Suprapubic skin (tissue), 4 donors: ENCODE measurements at places on chromosomes 12 and 14. TPM values are rescaled to one million over a fixed set of nuclear protein-coding genes. Genes with fewer than 3 reads are reported as not detected.

- H3K4me3 ChIP-seq, result no peak overlapping the region
- no peak for DNase-seq
- H3K36me3 ChIP-seq, result no peaks in the 10 kb centered on the region
- no peak overlapping the region for H3K27ac ChIP-seq
These were observed 125.3 kb upstream of the PWP1 start for GRCh38 chr12:107560165-107560898.

- no peak overlapping the region for H3K27ac ChIP-seq
- H3K36me3 ChIP-seq, result no peaks in the 10 kb centered on the region
- H3K27me3 ChIP-seq, result no peaks in the 10 kb centered on the region
- no peaks in the 10 kb centered on the region for H3K4me1 ChIP-seq
These were observed 18.5 kb downstream of the GALNT4 start for GRCh38 chr12:89506050-89506449.

- H3K27ac ChIP-seq, result no peak overlapping the region
- H3K36me3 ChIP-seq, result no peaks in the 10 kb centered on the region
- DNase-seq, result no peak
- no peak overlapping the region for H3K4me3 ChIP-seq
These were observed 216.1 kb downstream of the SLC38A4 start for GRCh38 chr12:46609674-46610073.

DNA sequence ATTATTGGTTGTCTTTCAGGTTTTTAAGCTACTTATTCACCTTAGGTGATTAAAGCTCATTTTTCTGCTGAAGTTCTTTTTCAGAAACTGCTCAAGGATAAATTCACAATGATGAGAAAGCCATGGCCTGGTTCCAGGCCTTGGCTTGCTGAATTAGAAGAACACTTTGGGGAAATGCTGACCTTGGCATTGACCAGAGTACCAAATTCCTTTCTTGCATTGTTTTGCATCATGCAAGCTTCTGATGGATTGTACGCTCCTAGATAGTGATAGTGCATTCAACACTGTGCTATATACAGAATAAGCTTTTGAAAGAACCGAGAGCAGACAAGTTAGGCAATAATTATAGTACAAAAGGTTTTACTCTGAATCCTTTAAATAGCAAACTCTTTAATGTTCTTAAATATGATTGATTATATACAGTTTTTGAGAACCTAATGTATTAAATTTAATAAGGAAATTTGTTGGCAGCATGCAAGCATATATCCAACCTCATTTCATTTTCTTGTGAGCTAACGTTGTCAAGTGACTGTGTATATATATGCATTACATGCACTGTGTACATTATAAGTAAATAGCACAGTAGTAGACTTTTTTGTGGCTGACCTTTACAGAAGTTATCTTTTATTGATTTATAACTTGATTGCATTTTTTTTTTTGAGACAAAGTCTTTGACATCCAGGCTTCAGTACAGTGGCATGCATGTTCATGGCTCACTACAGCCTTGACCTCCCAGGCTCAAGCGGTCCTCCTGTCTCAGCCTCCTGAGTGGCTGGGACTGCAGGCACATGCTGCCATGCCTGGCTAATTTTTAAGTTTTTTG lies 99.2 kb downstream of the DIP2B start:
- DNase-seq, result no peak
- H3K27ac ChIP-seq, result no peak overlapping the region
- no peaks in the 10 kb centered on the region for H3K36me3 ChIP-seq
- H3K4me3 ChIP-seq, result no peak overlapping the region
- no peaks in the 10 kb centered on the region for H3K27me3 ChIP-seq
- H3K4me1 ChIP-seq, result peaks cover 10% of the 10 kb centered on the region

DNA sequence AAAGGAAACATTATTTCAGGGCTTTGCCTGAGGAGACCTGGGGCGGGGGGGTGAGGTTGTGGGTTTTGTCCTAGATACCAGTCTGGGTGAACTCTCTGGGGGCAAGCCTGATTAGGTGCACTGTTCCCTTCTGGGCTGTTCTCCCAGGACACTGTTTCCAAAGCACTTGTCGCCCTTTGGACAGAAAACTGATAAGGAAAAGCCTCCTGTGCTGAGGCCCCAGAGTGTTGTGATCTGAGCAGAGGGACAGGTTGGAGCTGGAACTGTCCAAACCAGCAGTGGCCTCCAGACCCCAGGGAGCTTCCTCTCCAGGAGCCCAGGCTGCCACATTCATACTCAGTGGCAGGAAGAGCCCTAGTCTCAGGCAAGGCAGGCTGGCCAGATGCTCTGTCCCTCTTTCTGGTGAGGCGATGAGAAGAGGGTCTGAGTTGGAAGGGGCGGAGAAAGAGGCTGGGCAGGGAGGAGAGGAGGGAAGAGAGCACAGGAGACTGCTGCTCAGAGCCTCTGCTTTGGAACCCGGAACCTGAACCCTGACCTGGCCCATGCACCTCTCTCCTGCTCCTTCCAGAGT lies 1.9 kb downstream of the GALNT16 start:
- peaks cover 32% of the 10 kb centered on the region for H3K4me1 ChIP-seq
- peak overlapping the region; percentile 71 for H3K4me3 ChIP-seq
- H3K36me3 ChIP-seq, result no peaks in the 10 kb centered on the region
- H3K27me3 ChIP-seq, result peaks cover 62% of the 10 kb centered on the region
- peak overlapping the region; percentile 63 for H3K27ac ChIP-seq
- peak; percentile 74 for DNase-seq

DNA sequence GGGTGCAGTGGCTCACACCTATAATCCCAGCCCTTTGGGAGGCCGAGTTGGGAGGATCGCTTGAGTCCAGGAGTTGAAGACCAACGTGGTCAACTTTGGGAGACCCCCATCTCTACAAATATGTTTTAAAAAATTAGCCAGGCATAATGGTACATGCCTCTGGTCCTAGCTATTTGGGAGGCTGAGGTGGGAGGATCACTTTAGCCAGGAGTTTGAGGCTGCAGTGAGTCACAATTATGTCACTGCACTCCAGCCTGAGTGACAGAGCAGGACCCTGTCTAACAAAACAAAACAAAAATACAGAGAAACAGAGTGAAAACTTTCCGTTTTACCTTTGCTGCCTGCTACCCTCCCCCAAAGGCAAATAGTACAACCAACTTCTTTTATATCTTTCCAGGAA lies 60.2 kb downstream of the SRGAP1 start:
- H3K27me3 ChIP-seq, result no peaks in the 10 kb centered on the region
- H3K4me1 ChIP-seq, result no peaks in the 10 kb centered on the region
- H3K27ac ChIP-seq, result no peak overlapping the region

TAS2R13 gene
- total RNA-seq, result 2.6 TPM

TPH2 gene
- not detected for total RNA-seq

GRCh38 chr14:32826404-32827082 lies 112.1 kb upstream of the NPAS3 start:
- no peaks in the 10 kb centered on the region for H3K4me1 ChIP-seq
- no peak for DNase-seq
- H3K27me3 ChIP-seq, result no peaks in the 10 kb centered on the region

GRCh38 chr12:25677232-25677937 lies 124.3 kb upstream of the LMNTD1 start:
- H3K4me3 ChIP-seq, result no peak overlapping the region
- H3K36me3 ChIP-seq, result no peaks in the 10 kb centered on the region
- H3K4me1 ChIP-seq, result no peaks in the 10 kb centered on the region
- DNase-seq, result no peak
- H3K27me3 ChIP-seq, result no peaks in the 10 kb centered on the region

DNA sequence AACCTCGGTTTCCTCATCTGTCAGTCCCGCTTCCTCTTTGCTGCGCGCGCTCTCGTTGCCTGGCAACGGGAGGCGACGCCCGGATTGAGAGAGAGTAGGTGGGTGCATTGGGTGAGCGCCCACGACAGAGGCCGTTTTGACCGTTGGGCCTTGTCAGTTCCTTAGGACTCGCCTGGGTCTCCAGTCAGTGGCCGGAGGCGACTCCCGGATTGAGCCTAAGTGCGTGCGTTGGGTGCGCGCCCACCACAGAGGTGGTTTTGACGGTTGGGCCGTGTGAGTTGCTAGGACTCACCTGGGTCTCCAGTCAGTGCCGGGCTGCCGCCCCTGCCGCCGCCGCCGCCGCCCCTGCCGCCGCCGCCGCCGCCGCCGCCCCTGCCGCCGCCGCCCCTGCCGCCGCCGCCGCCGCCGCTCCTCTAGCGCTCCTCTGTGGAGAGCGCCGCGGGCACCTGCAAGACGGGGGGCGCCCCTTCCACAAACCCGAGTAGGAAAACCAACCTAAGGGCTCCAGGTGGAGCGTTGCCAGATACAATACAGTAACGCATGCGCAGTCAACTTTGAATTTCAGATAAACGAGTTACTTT lies 37.2 kb downstream of the APOBEC1 start:
- no peaks in the 10 kb centered on the region for H3K4me1 ChIP-seq
- DNase-seq, result no peak
- H3K36me3 ChIP-seq, result no peaks in the 10 kb centered on the region
- no peak overlapping the region for H3K27ac ChIP-seq
- H3K4me3 ChIP-seq, result no peak overlapping the region

KLHL42 gene
- 30.3 TPM for total RNA-seq

DNA sequence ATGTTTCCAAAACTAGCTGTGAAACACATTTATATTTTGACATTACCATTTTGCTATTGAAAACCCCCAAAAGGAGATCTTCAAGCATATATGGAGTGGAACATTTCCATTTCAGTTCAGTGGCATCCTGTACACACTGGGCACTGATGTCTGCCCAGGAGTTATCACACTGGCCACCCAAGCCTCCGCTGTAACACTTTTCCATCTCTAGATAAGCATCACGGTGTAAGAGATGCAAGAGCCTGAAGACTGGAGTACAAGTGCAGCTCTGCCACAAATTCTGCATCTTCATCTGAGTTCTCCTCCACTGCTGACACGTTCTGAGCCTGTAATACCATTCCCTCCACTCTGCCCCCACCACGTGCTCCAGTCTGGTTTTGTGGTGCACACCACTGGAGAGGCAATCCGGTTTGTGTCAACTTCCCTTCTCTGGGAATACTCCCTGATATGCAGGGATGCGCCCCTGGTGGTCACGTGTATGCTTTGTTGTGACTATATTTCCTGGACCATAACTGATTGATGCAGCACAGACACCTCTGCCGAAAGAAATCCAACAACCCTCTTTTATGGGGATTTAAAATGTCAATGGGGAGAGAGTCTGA lies 12.7 kb downstream of the SPTLC2 start:
- no peaks in the 10 kb centered on the region for H3K27me3 ChIP-seq
- no peaks in the 10 kb centered on the region for H3K36me3 ChIP-seq
- no peak for DNase-seq

CEBPE gene
- not detected for total RNA-seq

GRCh38 chr14:77065851-77066577 lies 32.0 kb upstream of the CIPC start:
- H3K27ac ChIP-seq, result no peak overlapping the region
- no peak for DNase-seq
- H3K4me1 ChIP-seq, result peaks cover 54% of the 10 kb centered on the region

GRCh38 chr12:56324206-56324605 lies 8.4 kb upstream of the CNPY2 start:
- H3K36me3 ChIP-seq, result peaks cover 85% of the 10 kb centered on the region
- no peak for DNase-seq
- H3K4me3 ChIP-seq, result no peak overlapping the region
- no peaks in the 10 kb centered on the region for H3K27me3 ChIP-seq
- no peaks in the 10 kb centered on the region for H3K4me1 ChIP-seq

GRCh38 chr14:60106339-60106738 lies 14.6 kb downstream of the PCNX4 start:
- H3K36me3 ChIP-seq, result peaks cover 5% of the 10 kb centered on the region
- H3K27me3 ChIP-seq, result no peaks in the 10 kb centered on the region
- H3K4me3 ChIP-seq, result no peak overlapping the region
- H3K4me1 ChIP-seq, result peaks cover 19% of the 10 kb centered on the region
- DNase-seq, result no peak
- H3K27ac ChIP-seq, result no peak overlapping the region

NEMF gene
- 181 TPM for total RNA-seq

DNA sequence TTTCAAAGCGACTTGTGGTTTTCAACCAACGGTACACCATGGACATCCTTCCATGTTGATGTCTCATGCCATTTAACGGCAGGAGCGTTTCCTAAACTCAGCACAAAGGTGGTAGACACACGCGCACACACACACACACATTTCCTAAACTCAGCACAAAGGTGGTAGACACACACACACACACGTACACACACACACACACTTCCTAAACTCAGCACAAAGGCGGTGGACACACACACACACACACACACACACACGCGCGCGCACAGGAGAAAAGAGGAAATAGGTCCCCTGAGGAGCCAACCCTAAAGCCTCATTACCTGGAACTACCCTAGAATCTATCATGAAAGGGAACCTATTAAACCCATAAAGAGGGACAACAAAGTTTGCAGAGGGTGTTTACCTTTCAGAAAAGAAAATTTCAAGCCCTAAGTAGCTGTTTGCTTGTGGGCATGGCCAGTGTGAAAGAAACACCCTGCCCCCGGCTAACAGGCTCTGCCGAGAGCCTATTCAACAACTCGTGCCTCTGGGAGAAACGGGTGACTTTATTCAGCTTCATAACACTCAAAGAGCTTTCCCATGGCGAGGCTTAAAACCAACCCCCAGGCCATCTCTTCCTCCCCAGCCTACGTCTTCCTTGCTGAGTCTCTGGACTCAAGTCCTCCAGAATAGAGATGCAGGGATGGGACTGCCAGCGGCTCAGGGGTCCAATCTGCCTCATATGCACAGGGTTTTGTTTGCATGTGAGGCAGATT lies 31.8 kb downstream of the SLC8B1 start:
- H3K27me3 ChIP-seq, result no peaks in the 10 kb centered on the region
- peaks cover 40% of the 10 kb centered on the region for H3K36me3 ChIP-seq
- no peak for DNase-seq
- peaks cover 21% of the 10 kb centered on the region for H3K4me1 ChIP-seq
- no peak overlapping the region for H3K27ac ChIP-seq

MLEC gene
- total RNA-seq, result 64.6 TPM

TMPO gene
- total RNA-seq, result 51.3 TPM

DNA sequence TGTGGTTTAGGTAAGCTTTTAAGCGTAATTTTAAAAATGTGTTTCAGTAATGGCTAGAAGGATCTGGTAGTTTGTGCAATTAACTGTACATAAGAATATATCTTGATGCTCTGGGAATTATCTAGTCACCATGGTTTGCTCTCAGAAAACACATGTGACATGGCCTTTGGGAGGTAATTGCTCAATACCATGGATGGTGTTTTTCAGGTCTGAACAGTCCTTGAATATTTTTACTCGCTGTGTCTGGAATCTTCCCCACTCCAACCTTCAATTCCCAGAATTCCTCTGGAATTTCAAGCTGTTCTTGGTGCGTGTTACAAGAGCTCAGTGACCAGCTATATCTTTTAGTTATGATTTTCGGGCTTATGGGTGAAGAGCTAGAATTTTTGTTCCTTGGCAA lies 85.3 kb downstream of the DAAM1 start:
- no peak overlapping the region for H3K4me3 ChIP-seq
- no peak overlapping the region for H3K27ac ChIP-seq
- DNase-seq, result no peak
- H3K27me3 ChIP-seq, result no peaks in the 10 kb centered on the region

- no peak for DNase-seq
- H3K4me1 ChIP-seq, result peaks cover 84% of the 10 kb centered on the region
- peaks cover 85% of the 10 kb centered on the region for H3K36me3 ChIP-seq
- H3K4me3 ChIP-seq, result no peak overlapping the region
- peak overlapping the region; percentile 58 for H3K27ac ChIP-seq
- no peaks in the 10 kb centered on the region for H3K27me3 ChIP-seq
These were observed 13.0 kb upstream of the PNMA1 start for GRCh38 chr14:73727166-73727565.

GDF3 gene
- total RNA-seq, result not detected
